Stimulated activated CD8-positive, alpha-beta memory T cell treated with anti-CD3 and anti-CD28 coated beads, Interleukin-4, amount 100 ng/mL, for 1 hour (primary cell): ENCODE measurements at places on chromosomes 5 and 9.

GRCh38 chr9:132946211-132946610, 1.8 kb upstream of the TSC1 start:
- no peak for DNase-seq

DNA sequence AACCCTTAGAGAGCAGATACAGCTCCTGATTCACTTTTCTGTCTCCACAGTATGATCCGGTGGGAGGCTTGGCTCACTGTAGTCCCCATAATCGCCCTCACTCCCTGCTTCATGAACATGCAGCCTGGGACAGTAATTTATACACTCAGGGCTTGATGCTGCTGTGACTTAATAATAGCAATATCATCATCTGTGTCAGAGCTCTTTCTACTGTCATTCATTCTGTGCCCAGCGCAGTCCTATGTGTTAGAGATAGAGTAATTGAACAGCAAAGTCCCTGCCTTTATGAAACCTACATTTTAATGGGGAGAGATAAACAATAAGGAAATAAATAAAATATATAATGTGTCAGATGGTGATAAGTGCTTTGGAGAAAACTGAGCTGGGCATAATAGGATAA, 2.8 kb upstream of the HEMGN start:
- no peak for DNase-seq

GRCh38 chr9:101977614-101978210, 239.3 kb upstream of the GRIN3A start:
- no peak for DNase-seq

- no peak for DNase-seq
Measured at GRCh38 chr9:18889550-18889949, 143.5 kb downstream of the SAXO1 start.

GRCh38 chr5:136769900-136770684, 404.7 kb upstream of the TRPC7 start:
- DNase-seq = no peak

DNA sequence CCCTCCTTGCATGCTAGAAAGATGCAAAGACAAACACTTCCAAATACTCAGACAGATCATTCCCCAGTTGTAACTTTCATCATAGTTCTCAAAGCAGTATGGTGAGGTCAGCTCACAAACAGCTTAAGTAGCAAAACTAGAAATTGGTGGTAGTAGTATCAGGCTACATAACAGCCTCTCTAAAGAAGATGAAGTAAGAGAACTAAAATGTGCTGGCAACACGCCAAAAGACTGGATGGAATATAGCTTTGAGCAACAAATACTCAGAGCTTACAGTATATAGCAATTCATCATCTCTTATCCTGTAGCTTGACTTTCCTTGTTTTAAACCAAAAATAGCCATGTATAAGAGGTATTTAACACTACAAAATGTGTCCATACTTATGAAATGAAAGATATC, 7.5 kb downstream of the PFDN1 start:
- DNase-seq = no peak

- DNase-seq = no peak
Measured at GRCh38 chr5:129476751-129477150, 16.7 kb downstream of the ADAMTS19 start.

- DNase-seq = no peak
Measured at GRCh38 chr9:99023831-99024230, 80.1 kb downstream of the COL15A1 start.

DNA sequence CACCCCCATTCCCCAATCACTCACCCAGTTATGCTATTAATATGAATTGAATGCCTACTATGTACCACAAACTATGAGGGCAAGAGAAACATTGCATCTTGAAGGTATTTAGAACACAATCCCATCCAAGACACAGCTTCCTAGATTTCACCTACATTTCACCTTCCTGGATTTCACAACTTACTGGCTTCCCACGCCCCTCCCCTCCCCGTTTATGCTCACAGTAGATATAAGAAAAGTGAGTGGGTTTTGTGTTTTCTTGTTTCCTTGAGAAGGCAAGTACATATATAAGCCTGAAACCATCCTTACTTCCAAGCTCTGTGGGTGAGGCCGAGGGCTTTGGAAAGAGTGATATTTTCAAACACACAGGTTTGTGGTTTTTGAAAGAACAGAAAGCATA, 465.0 kb downstream of the BNC2 start:
- no peak for DNase-seq

DNA sequence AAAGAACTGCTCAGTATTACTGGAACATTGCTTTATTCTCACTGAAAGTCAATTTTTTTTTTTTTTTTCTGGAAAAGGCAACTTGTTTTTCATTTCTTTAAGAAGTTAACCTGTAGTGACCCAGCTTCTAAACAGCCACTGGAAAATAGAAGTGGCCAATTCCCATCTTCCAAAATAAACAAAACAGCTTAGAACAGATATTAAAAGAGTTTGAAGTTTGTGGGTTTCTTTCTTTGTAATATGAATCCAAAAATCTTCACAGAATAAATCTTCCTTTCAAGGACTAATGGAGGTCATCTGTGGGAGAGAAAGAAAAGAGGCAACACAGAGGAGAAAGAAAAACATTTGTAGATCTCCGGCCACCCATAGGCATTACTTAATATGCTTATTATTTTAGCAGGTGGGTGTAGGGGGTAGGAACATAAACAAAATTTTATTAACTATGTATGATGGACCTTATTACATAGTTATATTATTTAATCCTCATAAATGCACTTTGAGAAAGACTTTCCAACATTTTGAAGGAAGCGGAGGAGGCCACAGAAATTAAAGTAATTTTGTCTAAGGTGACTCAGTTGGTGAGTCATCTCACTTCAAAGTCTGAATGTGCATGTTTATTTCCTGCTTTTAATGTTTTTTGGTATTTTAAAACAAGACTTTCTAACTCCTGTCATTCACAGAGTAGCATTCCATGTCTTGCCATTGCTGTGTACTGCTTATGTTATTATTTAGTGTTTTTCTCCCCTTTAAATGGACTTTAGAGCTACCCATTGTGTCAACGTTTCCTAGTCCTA, 1791.8 kb upstream of the WWC1 start:
- no peak for DNase-seq

DNA sequence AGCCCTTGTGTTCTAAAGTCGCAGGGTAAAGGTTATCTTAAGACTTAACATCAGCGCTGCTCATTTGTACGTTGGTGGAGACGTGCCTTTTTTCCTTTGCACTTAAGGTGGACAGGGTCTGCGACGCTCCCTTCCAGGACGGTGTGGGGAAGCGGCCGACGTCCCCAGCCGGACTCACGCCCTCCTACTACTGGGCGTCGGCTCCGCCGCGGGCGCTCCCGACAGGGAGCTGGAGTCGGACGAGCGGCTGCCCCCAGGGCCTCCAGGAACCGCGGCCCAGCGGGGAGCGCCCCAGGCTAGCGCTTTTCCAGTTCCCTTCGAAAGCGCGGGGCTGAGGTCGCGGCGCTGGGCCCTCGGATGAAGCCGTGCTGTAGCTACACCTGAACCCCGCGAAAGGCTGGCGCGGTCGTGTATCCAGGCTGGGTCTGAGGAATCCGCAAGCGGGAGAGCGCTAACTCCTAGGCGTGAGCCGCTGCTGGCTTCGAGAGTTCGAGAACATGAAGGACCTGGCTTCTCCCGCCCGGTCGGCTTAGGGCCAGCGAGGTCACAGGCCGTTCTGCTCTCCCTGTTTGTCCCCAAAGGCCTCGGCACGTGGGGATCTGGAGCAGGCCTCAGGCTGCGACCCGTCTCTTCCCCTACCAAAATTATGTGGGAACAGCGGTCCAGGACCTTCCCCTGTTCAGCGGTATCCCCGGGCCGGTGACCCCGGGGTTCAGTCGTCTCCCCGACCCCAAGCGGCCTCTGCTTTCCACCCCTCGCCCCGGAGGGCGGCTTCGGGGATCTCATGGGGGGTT, 3.8 kb upstream of the DMRT3 start:
- DNase-seq = no peak

GRCh38 chr9:93893899-93894690, 61.1 kb downstream of the BARX1 start:
- no peak for DNase-seq

DNA sequence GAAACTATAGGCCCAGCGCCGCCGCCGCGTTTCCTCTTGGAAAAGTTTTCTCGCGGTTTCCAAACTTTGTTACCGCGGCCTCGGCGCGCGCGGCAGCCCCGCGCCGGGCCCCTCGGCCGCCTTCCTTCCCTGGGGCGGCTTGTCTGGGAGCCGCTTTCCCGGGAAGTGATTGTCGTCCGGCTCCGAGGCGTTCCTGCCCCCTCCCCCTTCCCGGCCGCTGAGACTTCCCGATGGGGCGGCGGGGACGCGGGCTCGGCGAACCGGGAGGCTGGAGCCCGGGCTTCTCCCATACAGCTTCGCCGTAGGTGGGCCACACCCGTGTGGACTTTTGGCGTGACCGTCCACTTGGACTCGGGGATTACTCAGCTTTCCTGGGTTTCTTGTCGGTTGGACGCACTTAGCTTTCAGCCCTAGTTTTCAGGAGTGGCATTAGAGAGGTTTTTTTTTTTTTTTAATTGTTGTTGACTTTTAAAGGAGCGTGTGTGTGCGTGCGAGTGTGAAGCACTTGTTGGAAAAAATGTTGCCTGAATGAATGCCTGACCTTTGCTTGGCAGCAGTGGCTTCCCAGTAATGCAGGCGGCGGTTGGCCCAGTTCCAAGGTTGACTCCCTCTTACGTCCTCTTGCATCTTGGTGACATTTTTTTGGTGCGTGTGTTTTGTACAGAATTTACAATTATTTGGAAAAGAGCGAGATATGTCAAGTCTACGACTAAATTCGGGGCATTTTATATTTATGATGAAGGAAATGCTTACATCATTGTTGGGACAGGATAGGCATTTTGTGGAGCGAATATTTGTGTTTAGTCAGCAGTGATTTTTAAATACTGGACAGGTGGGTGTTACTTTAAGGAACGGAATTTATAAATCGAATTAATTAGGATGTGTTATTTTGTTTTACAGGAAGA, 821 bp downstream of the CTNNA1 start:
- no peak for DNase-seq

- no peak for DNase-seq
Measured at GRCh38 chr9:126329476-126330275, 3.0 kb downstream of the MVB12B start.

- no peak for DNase-seq
Measured at GRCh38 chr9:4579001-4579400, 83.1 kb upstream of the PLPP6 start.

DNA sequence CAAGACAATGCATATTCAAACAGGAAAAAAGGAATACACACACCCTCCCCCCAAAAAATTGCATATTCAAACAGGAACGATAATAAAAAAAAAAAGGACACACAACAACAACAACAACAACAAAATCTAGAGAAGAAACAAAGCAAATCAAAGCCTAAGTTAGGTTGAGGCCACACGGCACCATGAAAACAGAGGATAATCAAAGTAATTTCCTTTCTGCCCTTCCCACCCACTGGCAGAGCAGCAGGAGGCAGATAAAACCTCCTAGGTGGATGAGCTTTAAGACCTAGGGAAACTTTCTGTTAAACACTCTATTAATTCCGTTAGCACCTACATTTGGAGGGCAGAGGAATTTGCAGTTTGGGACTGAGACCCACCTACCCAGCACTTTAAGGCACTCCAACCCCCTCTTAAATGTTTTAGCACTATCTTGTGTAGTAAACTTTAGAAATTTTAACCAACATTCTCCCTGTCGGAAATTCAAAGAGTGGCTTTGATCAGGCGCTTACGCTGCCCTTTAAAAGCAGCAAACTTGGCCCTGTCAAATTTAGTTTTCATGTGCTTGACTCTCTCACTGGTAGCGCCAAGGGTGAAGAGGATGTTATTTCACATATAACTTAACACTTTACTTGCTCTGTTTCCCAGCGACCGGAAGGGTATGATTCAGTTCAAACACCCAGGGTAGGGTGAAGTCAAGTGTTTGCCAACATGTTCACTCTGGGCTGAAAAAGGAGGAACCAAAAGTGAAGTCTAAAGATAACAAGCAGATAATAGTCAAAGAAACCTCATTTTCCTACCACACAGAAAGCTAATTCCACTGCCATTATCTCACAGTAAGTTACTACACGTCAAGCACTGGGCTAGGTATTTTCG, 9.2 kb downstream of the ENC1 start:
- DNase-seq = no peak

DNA sequence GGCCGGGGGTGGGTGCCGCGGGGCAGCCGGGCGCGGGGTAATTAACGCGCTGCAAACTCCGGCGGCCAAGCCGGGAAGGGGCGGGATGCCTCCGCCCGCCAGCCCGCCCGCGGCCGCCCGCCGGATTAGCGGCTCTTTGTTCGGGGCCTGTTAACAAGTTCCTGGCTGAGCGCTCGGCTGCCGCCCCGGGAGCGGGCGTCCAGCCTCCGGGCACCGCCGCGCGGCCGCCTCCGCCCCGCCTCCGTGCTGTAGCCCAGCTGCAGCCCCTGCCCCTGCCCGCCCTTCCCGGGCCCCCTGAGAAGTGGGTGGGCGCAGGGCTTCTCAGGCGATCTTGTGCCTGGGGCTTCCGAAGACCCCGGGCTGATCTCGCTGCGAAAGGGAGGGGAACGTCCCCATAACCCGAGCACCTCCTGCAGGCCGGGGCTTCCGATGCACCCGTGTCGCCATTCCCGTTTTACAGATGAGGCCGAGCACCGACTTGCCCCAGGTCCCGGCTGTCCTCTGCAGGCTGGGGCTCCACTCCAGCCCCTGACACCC, 7.5 kb downstream of the UNC5A start:
- no peak for DNase-seq

DNA sequence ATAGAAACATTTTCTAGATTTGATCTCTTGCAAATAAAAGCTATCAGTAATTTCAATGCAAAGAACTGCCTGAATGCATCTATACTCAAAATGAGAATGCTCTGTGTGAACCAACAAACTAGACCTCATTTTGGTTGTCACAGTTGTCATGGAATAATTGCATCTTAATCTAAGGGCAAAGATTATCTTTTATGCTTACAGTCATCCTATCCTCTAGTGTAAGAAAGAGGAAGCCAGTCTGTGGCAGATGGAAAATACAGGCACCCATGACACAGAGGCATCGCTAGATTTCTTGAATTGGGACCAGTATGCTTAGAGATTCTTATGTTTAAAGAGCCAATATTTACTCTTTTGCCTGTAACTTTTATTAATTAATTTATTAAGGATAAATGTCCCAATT, 95.0 kb downstream of the MACIR start:
- no peak for DNase-seq

- no peak for DNase-seq
Measured at GRCh38 chr9:121598167-121598964, 53.1 kb upstream of the DAB2IP start.
